ENCODE measurements at places on chromosomes 4 and X.

GRCh38 chr4:139295942-139296299 is 5.4 kb upstream of the NAA15 start:
- DNase-seq, result no peak

GRCh38 chrX:21586001-21586400 is 72.1 kb downstream of the KLHL34 start:
- no peak for DNase-seq

DNA sequence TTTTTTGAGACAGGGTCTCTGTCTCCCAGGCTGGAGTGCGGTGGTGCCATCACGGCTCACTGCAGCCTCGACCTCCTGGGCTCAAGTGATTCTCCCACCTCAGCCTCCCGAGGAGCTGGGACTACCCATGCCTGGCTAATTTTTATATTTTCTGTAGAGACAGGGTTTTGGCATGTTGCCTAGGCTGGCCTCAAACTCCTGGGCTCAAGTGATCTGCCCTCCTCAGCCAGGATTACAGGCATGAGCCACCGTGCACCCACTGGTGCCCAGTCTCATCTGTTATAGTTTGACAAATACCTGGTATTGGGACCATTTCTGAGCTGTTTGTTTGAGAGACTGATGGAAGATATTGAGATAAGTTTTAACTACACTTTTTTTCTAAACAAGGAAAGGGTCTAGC is 57.5 kb upstream of the SMIM10 start:
- DNase-seq, result no peak

DNA sequence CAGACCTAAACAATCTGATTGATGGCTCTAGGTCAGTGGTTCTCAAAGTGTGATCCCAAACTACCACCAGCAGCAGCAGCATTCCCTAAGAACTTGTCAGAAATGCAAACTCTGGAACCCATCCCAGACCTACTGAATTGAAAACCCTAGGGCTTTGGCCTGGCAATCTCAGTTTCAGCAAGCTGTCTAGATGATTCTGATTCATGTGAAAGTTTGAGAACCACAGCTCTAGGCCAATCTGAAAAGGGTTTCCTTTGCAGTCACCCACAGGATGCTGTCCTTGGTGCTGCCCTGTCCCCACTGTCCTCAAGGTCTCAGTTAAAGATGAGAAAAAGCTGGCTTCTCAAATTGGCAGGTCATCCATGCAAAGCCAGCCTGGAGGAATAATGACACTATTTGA is 34.8 kb downstream of the SMPX start:
- DNase-seq, result no peak

GRCh38 chr4:154067786-154068185 is 278.9 kb upstream of the SFRP2 start:
- no peak for DNase-seq

DNA sequence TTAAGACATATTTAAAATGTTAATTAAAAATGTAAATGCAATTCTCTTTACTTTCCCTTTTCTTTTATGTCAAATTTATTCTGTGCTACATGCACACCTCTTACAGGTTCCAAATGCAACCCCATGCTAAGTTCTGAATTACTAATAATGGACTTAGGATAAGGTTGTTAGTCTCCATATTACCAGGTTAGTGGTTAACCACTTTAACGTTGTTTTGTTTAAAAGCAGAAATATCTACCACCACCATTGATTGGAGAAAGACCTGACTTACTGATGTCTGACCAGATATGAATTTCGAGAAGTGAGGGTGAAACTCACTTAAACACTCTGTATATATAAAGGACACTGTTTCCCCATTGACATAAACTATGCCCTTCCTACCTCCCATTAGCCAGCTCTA is 6.9 kb upstream of the TRPC3 start:
- no peak for DNase-seq

GRCh38 chrX:11641349-11642065 is 24.2 kb downstream of the ARHGAP6 start:
- no peak for DNase-seq

GRCh38 chr4:111937368-111937767 is 207.9 kb upstream of the FAM241A start:
- DNase-seq, result no peak

DNA sequence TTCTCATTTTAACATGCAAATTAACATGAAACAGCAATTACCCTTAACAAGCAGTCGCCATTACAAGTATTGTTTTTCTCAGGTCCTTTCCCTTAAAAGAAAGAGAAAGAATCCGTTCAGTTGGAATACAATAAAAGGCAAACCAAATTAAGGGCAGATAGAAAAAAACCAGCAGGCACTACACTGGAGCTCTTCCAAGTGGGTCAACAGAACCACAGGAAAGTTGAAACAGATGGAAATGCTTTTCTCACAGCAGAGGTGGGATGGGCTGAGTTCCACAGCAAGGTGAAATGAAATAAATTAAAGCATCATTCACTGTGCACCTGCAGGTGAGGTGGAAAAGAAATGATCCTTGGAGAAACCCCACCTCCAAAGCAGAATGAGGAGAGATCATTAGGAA is 102.6 kb downstream of the APBB2 start:
- no peak for DNase-seq

DNA sequence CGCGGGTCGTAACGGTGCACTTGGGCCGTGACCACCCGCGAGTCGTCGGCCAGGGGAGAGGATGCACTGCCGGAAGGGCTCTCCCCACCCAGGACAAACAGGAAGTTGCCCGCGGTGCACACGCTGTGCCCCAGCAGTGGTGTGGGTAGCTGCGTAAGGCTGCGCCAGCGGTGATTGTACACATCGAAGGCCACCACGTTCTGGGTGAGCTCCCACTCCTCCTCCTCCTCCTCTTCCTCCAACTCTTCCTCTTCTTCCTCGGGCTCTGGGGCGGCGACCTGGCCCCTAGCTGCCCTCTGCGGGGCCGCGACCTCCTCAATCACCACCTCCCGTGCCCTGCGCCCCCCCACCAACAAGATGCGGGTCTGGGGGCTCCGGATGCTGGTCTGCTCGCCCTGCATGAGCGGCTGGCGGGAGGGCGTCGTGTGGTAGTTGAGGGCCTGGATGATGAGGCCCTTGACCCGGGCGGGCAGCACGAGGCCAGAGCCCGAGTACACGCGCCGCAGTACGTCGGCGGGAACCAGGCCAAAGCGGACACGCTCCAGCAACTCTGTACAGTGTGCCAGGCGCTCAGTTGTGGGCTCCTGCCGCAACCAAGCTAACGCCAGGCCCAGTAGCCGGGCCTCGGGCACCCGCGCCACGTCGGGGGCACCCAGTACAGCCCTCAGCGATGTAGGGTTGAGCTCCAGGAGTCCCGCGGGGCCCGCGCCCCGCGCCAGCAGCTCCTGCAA is 1.4 kb downstream of the KLHL34 start:
- no peak for DNase-seq

DNA sequence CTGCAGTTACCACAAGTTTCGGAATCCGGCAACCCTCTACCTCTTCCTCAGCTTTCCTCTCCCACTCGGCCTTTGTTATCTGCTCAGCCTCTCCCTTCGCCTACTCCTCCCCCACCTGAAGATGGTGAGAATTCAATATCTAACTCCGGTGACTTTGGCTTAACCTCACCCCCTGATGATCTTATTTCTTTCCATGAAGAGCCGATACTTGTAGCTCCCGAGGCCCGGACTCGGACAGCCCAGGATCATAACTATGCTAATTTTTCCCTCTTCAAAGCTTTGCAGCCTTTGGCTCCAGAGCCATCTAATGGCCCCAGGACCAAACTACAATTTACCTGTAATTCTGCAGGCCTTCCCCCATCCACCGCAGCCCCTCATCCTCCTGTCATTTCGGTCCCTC is 32.0 kb upstream of the MGST2 start:
- DNase-seq, result no peak

- no peak for DNase-seq
These were observed at the start of gene ASB11 for GRCh38 chrX:15315509-15315908. Gene ASB11 (minus strand): TSS chrX:15315640. CDS start chrX:15315605, 35 bp downstream.

DNA sequence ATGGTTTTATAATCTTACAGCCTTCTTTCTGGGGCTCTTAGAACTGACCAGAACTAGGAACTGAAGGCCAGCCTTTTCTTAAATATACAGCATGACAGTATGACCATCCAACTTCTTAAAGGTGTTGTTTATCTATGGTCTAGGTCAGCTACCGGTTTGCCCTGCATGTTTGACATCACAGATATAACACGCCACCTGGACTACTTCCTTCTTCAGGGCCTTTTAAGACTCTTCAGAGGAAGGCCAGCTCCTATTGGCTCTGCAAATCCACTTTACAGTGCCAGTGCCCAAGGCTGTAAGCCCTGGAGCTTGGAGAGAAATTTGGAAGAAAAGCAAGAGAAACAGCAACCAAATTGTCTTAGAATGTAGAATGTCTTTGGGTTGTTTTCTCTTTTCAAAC is 185.5 kb downstream of the MGST2 start:
- no peak for DNase-seq

GRCh38 chr4:89549907-89550306 is 242.3 kb upstream of the GPRIN3 start:
- DNase-seq, result no peak

- no peak for DNase-seq
These were observed 138.7 kb downstream of the AFAP1 start for GRCh38 chr4:7801001-7801400.

DNA sequence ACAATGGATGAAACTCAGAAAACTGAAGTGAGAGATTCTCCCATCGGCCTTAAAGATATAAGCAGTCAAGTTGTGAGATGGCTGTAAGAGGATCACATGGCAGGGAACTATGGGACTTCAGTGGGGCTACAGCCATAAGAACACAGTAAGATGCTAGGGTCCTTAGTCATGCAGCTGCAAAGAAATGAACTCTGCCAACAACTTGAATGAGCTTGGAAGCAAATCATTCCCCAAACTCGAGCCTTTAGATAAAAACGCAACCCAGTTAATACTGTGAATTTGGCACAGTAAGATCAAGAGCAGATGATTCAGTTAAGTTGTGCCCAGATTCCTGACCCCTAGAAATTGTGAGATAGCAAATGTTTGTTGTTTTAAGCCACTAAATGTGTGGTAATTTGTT is 117.3 kb downstream of the FAM13A start:
- DNase-seq, result no peak

DNA sequence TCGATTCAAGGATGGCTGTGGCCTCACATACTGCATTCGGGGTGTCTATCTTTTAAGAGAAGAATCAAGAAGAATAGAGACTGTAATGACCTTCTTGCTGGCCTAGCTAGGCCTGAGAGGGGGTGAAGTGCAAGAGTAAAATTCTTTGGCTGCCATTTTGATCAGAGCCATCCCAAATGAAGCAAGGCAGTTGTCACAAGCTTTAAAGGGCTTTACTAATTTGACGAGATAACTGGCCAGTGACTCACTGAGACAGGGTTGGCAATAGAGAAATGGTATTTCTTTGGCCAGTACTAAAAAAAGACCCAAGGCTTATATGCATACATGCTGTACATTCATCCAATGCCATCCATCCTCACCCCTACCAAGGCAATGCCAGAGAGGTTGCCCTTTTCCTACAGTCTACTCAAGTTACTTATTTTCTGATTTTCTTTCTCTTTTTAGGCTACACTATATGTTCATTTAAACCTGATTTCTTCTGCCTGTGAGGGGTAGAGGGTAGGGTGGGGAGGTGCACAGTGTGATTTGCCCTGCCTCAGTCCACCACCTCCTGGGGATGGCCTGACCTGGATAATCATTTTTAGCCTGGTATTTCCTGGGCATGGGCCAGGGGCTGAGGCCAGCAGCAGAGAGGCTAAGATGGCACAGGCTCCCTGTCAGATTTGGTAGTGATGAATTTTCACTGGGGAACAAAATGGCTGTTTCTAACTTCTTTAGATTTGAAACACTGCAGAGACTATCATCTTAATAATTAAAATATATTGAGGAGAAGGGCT is 32.2 kb downstream of the ATG4A start:
- no peak for DNase-seq

DNA sequence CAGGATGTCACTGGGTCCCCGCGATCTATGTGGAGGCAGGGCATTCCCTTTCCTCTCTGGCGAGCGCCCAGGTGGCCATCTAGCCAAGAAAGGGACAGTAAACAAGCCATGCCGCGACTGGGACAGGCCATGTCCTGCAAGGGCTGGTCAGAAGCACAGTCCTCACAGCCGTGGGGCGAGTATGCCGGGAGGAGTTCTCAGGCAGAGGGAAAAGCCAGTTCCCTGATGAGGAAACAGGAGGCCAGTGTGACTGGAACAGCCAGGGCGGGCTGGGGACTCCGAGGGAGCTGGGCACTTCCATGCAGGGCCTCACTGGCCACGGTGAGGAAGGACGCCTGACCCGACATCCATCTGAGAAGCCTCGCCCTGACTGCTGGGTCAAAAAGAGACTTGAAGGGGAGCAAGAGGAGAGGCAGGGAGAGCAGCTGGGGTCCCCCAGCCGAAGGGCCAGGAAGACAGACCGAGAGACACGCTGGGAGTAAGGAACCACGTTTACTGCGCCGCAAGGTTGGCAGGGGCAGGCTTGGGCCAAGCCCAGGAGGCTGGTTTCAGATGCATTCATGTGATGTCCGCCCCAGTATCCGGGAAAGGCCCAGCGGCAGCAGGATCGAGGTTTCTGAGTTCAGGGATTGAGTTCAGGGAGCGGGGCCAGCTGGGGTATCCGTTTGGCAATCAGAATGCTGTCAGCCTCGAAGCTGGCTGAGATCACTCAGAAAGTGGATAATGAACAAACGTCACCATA is 15.0 kb downstream of the CFAP99 start:
- no peak for DNase-seq

DNA sequence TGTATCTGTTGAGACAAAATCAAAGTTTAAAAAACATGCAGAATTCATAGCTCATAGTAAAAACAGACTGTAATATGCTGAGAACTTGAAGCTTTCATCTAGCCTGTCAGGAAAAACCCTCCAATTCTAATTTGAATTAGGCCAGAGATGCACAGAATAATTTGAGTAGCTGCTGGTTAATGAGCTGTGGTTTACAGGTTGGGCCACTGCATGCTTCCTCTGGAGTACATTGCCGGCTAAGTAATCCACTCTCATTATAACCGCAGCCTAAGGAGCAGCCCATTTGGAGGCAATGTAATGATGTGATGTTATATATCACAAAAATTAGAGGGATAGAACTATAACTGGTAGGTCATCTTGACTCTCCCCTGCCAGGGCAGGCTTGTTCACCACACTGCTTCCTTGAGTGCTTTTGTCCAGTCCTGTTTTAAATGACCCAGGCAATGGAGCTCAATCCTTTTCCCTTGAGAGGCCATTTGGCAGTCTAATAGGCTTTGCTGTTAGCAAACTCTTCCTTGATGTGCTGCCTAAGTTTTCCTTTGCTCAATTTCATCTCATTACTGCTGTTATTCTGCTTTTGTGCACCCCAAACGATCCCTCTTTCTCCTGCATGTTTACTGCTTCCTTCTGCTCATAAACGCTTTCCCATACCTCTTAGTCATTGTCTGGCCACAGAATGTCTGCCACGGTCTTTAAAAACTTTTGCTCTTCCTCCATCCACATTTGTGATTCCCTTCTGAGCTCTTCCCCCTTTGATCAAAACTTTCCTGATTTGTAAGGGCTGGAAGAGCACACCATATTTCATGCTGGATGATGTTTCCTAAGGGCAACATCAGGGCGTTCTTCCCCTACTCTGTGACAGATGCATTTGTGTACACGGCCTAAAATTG is 230.9 kb downstream of the C4orf33 start:
- no peak for DNase-seq

- no peak for DNase-seq
These were observed 117.6 kb downstream of the TSPAN5 start for GRCh38 chr4:98540803-98541202.

- no peak for DNase-seq
These were observed 203.1 kb downstream of the AASDH start for GRCh38 chr4:56184214-56184613.

- peak; percentile 61 for DNase-seq
These were observed 211.7 kb downstream of the SLC4A4 start for GRCh38 chr4:71550220-71551165.

GRCh38 chr4:127410201-127410600 is 222.6 kb upstream of the INTU start:
- DNase-seq, result no peak

GRCh38 chr4:16205298-16206164 is 20.7 kb downstream of the TAPT1 start:
- no peak for DNase-seq

Data from non-pigmented ciliary epithelial cell (primary cell).